ENCODE measurements at places on chromosomes 5 and 9.

DNA sequence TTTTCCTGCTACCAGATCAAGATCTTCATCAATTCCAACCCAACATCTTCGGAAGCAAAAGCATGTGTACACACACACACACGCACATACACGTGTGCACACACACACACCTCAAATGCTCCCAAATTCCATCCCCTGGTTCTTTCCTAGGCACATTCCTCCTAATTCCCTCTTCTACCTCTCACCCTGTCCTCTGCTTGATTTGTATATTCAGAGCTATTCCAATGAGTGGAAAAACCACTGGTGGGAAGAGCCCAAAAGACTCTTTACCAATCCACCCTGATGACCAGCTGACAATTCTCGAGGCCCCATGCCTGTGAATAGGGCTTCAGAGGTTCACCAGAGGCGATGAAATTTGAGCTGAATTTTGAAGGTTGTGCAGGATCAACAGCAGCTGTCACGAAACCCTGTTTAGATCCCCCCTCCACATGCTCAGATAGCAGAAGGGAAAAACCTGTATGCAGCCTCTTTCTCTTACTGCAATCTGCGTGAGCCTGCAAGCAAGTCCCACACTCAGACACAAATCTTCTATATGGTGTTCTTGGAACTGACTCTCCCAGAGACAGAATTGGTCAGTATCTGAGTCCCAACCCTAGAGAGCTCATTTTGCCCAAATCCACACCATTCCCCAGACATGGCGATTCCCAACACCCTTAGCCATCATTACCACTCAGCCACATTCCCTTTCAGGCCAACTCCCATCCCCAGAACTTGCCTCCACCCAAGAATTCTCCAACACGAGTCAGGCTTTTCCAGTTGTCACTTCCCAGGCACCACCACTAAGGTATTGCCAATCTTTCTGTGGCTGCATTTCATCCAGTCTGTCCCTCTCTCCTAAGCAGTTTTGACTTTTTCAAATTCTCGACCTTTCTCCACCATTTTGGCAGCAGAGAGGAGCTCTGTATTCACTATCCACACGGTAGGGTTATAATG is 4.3 kb upstream of the TRIO start:
- no peak for DNase-seq

DNA sequence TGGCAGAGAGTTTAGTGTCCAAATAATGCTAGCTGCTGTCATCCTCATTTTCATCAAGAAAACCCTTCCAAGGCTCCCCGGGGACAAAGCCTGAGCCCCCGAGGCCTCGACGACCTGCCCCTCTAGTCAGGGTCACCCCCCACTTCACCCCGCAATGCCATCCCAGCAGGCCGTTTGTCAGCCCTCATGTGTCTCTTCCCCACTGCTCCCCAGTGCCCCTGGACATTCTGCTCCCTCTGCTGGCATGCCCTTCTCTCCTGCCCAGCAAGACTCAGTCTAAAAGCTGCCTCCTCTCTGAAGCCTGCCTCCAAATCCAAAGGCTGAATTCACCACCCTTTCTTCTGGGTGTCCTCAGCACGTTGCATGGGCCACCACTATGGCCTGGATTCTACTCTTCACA is 59.3 kb downstream of the PAX5 start:
- DNase-seq = peak; percentile 33

GRCh38 chr9:77304543-77304942 is 127.2 kb downstream of the VPS13A start:
- DNase-seq = no peak

- no peak for DNase-seq
These were observed 251.2 kb downstream of the NFIB start for GRCh38 chr9:14062586-14063221.

DNA sequence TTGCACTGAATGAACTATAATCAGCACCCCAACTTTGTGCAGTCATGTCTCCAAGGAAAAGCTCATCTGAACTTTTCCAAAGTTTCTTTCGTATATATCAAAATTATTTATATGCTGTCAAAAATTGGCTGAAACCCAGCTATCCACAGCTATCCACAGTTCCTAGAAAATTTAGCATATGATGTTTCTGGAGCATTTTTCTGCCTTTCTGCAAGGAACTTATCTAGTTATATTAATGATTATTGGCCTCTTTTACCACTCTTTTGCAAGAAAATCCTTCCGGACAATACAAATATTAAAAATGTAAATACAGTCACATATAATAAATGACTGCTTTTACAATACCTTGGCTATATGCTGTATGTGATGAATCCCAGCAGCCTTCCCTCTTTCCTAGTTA is 270.2 kb downstream of the TMEM167A start:
- DNase-seq = no peak

- no peak for DNase-seq
These were observed 83.1 kb upstream of the IL6ST start for GRCh38 chr5:56077796-56078233.

DNA sequence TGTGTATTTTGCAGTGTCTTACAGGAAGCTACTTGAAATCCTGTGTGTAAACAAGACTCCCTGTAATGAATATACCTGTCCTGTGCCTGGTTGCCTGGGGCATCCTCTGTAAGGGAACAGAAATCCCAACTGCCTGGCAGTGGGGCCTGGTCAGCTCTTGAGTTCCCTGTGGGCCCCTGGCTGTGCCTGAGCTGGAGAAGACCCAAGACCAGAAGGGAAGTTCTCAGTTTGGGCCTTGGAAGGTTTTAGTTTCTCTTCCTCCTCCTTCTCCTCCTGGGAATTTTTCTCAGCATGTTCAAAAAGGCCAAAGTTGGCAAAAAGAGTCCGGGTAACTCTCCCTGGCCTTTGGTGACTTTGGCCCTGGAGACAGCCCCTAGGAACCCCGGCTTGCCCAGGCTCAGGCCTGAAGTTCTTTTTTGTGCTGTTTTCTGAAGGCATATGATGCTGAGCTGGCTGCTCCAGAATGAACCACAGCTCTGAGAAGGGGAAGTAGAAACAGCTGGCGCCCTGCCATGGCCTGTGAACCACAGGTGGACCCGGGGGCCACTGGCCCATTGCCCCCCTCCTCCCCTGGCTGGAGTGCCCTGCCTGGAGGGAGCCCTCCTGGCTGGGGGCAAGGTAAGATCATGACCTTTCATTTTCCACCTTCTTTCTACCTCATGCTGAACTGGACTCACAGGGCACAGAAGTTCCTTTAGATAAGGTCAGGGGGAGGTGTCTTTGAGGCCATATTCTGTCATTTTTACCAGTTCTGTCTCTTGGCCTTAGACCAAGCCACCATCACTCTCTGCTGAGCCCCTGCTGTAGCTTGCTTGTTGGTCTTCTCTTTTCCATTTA is 5.8 kb downstream of the TMEM268 start:
- DNase-seq = no peak

- DNase-seq = no peak
These were observed 173.8 kb downstream of the AUH start for GRCh38 chr9:91187965-91188344.

DNA sequence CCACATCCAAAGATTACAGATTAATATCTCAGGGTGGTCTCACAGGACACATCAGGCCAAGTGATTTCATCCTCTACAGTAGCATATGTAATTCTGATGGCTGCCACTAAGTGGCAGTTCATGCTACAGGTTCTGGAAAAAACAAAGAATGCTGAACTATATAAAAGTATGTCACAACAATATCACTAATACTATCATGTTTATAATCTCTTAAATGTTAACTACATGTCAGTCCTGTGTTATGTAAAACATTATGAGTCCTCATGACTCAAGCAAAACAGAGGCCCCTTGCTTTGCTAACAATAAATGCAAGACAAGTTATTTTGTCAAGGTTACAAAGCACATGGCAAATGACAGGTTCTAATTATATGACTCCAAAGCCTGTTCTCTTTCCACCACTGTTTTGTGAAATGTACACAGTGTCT is 233.2 kb downstream of the FBXL17 start:
- no peak for DNase-seq

GRCh38 chr9:128917151-128917849 is 3.5 kb upstream of the PHYHD1 start:
- no peak for DNase-seq

GRCh38 chr5:159424123-159424522 is 93.8 kb upstream of the IL12B start:
- no peak for DNase-seq

GRCh38 chr5:169832304-169832703 is 148.0 kb downstream of the INSYN2B start:
- DNase-seq = no peak

GRCh38 chr5:71828291-71829040 is 109.4 kb downstream of the CARTPT start:
- no peak for DNase-seq

- DNase-seq = no peak
These were observed 83.2 kb upstream of the TBCA start for GRCh38 chr5:77859306-77859705.

DNA sequence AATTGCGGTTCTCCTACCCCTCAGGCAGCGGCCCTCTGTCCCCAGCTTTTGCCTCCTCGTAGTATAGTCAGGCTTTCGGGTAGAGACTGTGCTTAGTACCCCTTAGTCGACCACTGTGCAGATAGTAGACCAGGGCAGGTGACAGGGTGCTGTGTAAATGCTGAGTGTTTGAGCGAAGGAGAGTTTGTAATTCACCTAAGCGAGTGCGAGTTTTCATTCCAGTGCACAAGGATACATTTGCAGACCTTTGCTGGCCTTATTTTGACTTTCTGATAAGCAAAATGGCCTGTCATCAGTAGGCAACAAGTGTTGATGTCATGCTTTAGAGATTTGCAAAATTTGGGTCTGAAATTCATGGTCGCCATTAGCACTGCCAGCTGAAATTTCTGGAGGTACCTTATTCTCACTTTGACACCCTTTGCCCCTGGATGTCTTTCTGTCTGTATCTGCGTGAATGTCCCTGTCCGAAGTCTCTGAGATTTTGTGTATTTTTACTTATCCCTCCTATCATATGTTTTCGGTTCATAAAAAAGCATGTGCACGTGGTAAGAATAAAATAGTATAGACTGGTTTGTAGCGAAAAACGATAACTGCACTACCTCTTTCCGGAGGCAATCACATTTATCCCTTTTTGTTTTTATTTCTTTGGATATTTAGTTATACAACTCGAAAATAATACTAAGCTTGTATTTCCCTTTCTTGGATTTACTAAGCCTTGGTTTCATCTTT is 1.9 kb downstream of the LMNB1 start:
- DNase-seq = no peak

GRCh38 chr5:180600554-180601041 is 9.3 kb upstream of the SCGB3A1 start:
- DNase-seq = peak; percentile 27

DNA sequence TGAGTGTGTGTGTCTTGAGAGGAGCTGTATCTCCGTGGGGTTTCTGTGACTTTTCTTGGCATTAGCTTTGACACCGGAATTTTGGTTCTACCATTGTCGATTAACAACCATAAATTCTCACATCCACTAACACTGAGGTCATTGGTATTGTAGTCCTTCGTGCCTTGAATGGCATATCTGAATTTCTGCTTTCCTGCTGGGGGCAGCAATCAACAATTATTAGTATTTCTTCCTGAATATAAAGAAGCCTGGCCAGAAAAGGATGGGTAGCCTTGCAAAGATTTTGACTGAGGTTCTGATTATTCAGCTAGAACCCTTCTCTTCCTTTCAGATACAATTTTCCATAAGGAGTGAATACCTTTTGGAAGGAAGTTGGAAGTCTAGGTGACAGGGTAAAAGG is 33.5 kb upstream of the SHOC1 start:
- DNase-seq = no peak

GRCh38 chr5:37776826-37777225 is 63.0 kb downstream of the GDNF start:
- no peak for DNase-seq

- no peak for DNase-seq
These were observed 3.9 kb downstream of the MEGF9 start for GRCh38 chr9:120710110-120710981.

DNA sequence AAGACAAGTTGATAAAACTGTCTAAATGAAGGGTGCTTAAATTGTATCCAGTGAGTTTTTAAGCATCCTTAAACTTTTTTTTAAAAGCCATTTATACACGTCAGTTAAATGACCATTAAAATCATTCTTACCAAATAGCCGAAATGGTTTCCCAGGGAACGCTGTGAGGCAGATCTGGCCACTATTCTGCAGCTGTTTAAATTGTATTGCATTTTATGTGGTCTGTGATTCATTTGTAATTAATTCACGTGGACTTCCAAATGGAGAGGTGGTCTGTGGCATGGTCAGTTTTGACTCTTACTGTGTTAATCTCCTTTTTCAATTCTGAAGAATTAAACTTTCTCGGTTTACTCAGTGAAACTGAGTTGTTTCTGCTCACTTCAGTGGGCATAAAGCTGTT is 113.7 kb upstream of the OTULINL start:
- DNase-seq = no peak

DNA sequence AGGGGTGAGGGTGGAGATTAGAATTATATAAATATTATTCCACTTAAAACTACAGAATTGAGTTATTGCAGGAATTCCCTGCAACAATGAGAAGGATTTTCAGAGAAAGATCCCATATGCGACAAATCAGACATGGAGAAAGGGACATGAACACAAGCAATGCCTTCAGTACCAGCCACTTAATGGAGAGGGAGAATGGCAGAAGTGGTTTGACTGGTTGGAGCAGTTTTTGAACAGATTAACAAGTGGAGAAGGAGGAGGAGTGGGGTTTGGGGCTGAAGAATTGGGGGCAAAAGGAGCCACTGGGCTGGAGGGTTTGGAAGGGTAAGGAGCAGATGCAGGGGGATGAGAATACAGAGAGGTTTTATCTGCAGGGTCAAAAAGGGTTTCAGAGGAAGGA is 620.9 kb upstream of the PTPRD start:
- no peak for DNase-seq

DNA sequence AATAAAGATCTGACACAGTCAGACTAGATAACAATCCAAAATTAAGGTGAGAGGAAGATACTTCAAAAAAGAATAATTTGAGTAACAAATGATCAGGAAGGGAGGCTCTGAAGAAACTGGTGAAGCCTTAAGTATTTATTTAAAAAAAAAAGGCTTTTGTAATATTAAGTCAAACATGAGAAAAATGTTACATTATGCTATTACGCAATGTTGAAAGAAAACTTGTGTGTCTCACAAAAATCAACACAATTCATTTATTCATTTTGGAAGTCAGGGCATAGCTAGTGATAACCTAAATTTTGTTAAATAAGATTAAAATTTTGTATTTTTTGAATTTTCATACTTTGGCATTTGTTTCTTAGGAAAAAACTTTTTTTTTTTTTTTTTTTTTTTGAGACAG is 28.2 kb downstream of the WDR41 start:
- DNase-seq = no peak
